ENCODE measurements at places on chromosomes 13 and 19. TPM values are rescaled to one million over a fixed set of nuclear protein-coding genes. Genes with fewer than 3 reads are reported as not detected.

Gene TRPM4
- 1.4 TPM for total RNA-seq

Gene ZIK1
- 3.9 TPM for total RNA-seq

Gene EDDM13
- total RNA-seq, result 0.29 TPM

Gene ZNF541
- 0.05 TPM for total RNA-seq

DNA sequence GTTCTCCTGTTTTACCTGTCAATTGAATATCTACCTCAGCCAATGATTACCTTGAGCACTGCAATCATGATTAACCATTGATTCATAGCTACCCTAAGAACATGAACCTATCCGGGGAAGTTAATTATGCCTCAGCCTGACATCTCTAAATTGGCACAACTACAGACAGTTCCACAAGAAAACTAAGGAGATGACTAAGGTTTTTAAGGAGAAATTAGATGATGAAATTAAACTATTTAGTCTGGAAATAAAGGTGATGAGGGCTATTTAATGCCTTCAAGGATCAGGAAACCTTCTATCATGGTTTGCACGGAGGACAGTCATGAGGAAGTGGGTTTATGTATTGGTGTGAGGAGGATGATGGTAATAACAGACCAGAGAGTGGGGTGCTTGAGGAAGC is 203.4 kb downstream of the COL4A1 start:
- no peak for DNase-seq

- no peak for DNase-seq
These were observed 64.0 kb downstream of the SERP2 start for GRCh38 chr13:44437356-44438233.

DNA sequence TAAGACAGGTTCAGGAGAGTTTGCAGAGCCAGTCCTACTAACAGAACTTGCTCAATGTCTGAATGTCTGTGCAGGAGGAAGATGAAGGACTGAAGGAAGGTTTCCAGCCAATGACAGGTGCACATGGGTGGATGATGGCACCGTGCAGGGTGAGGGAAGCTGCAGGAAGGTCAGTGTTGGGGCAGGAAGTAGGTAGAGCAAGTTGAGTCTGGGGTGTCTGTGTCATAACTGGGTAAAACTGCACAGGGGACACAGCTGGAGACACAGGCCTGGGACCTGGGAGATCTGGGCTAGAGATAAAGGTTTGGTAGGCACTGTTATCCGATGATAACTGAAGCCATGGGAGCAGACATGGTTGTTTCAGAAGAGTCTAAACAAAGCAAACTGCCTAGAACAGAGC is 116.9 kb downstream of the USP12 start:
- DNase-seq, result no peak

DNA sequence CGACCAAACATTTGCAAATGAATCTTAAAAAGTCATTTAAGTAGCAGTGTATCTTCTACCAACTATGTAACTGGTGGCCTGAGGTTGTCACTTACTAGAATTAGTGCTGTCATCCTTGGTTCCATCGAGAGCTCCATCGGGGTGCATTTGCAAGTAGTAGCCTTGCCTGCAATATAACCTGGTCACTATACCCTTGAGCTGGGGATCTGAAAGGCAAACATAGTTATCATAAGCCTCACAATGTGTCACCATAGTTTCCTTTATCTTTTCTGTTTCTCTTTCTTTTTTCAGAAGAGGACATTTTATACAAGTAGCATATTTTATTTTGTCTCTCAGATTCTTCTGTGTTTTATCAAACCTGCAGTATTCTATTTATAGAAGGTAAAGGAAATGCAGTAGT is 422.6 kb downstream of the ITGBL1 start:
- no peak for DNase-seq

DNA sequence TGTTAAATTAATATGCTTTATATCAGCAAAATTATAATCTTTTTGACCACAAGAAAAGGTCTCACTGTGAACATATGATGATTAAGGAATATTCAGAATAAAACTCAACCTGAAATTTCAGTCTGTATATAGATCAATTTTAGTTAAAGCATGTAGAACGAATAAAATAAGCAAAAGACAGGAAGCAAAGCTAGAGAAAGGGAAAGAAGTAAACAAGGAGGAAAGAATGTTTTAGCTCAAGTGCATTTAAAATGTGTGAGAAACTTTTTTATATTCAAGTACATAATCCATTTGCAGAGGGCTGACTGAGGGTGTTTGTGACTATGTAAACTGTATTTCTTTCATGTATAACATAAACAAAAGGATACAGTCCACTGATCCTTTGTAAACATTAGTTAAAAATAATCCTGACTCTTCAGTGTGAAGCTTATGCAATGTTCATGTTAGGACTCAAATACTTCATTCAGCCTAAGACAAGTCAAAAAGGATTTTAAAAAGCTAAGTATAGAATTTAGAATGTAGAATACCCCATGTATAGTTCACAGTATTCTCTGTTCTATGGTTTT is 472.1 kb downstream of the DIAPH3 start:
- DNase-seq, result no peak

DNA sequence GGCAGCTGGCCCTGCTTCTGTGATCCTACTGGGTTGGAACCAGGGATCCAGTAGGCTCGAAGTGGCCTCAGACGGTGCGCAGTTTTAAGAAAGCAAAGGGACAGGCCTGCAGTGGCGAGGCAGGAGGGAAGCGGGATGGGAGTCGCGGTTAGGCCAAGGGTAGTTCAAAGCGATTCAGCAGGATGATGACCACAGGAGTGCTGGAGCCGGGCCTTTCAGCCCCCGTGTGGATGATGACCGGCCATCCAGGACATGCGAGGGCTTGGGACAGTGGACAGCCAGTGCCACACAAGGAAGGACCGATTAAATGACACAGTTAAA is 854 bp downstream of the RNASEH2B start:
- DNase-seq, result no peak

- DNase-seq, result no peak
These were observed 413 bp downstream of the N4BP2L2 start for GRCh38 chr13:32538143-32538620.

Data from activated T-helper 1 cell treated with anti-CD3 and anti-CD28 coated beads, Interleukin-12 subunit alpha, Interleukin-12 subunit beta, Interleukin-2, Interleukin-4 antibody, amounts not matched to agents 30 ng/mL and 10 ng/mL and 1 ng/mL, durations not matched to agents 14 hours and 24 hours and 36 hours (primary cell).